Activated T-cell treated with anti-CD3 and anti-CD28 coated beads for 48 hours (primary cell): ENCODE measurements at places on chromosomes 11 and 22.

- DNase-seq = no peak
Measured at GRCh38 chr22:25564979-25565677, 653 bp downstream of the GRK3 start.

DNA sequence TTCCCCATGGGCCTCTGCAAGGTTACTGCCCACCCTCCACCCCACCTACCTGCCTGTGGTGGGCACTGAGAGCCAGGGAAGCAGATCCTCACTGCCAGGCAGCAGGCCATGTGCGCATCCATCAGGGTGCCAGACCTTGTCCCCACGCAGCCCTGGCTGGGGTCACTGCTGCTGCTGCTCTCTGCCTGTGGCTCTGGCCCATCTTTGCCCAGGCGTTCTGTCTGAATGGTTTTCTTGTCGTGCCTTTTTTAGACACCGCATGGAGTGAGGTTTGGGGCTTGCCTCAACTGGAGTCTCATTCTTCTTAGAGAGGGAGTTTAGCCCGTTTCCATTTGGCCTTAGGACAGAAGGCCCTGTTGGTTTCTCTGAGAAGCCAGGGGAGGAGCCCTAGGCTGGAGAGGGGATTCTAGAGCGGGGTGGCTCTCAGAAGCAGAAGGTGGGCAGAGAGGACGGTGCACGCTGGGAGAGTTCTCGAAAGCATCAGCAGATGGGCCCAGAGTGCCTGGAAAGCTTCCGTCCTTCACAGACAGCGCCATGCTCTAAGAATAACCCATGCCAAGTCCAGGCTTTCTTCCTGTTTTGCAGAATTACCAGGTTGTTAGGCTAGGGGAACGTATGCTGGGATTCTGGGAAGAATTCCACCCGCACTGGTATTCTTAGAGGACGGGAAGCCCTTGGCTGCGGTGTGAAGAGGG lies 8.1 kb downstream of the TANGO2 start:
- DNase-seq = no peak

DNA sequence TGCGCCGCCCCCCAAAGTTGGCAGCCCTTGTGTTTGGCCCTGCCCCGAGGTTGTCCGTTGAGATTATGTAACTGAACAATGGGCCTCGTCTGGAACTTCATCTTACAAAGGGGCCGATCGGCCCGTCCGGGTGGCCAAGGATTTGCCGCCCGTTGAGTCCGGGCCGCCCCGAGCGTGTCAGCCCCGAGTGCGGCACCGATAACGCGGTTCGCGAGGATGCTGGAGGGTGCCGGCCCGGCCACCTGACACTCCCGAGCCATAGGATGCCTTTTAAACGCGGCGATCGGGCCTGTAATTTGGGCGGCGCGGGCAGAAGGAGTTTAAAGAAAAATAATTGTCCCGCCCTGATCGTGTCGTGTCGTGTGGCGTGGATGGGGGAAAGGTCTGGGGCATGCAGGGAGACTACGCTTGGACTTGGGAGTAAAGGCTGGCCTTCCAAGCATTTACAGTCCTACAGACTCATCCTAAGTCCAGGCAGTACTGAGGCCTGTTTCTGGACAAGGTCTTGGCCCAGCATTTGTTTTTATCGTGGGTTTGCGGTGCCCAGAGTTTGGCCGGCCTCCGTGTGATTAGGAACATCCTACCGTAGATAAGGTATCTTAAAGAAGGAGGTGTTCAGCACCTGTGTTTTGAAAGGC lies 1.3 kb downstream of the WEE1 start:
- peak; percentile 16 for DNase-seq

DNA sequence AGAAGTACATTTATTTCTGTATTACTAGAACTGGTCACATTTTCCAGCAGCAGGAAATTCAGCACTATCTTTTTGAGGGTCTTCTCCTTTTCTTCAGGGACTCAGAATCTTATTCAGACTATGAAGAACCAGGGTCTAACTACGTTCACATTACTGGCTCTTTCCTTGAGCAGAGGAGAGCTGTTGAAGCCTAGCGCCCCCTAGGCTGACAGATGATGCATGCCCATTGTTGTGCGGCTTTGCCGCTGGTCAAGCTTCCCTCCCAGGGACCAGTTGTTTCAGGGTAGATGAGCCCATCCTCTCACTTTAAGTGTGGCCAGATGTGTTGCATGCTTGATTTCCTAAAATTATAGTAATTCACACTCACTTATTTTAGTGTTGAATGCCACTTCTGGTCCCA lies 168.2 kb upstream of the PDGFD start:
- DNase-seq = no peak

DNA sequence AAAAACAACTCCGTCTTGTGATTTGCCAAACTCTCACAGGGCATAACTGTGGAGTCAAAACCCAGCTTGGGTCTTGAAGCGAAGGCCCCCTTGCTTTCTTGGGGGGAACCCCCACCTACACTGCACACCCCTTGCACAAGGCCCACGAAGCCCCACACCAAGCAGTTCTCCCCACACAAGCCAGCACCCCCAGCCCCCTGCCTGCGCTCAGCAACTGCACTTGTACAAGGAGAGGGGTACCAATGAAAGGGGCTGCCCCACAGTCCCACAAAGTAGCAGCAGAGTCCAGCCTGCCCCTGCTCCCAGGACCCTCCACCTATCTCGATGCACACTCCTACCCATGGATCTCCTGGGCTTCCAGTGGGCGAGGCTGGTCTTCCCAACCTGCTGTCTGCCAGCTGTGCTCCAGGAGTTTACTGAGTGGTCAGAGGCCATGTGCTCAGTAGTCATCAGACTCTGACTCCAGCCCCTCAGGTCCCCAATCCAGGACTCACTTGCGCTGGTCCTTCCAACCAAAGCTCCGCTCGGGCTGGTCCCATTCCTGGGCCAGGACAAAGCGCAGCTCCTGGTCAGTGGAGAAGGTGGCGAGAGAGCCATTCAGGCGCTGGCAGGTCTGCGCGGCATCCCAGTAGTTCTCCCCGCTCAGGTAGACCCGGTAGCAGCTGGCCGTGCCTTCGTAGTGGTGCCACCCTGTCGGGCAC lies 57.7 kb downstream of the DGCR2 start:
- DNase-seq = no peak

DNA sequence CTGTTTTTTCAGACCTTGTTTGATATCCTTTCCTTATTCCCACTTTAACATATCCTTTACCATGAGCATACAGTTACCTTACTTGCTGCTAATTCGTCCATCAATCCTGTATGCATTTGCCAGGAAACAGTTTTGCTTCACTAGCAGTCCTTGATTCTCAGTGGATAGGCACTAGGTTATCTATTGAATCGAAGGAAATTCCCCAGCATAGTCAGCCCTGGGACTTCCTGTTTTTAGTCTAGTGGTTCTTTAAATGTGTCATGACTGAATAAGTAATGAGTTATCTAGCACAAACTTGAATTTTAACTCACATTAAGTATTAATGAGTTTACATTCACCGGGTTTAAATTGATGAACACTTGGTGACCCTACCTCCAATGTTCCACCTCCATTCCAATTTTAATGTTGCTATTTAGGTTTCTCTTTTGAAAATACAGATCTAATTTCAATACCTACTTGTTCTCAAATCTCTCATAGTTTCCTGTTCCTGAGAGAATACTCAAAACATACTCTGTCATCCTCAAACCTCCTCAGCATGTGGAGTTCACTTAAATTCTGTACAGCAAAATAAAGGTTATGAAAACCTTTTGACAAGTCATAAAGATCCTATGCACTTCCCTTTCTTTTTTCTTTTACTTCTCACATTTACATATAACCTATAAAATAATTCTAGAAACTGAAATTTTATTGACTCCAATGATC lies 1375.1 kb upstream of the TENM4 start:
- no peak for DNase-seq

GRCh38 chr22:24421428-24421931 lies 5.9 kb upstream of the ADORA2A start:
- DNase-seq = no peak

DNA sequence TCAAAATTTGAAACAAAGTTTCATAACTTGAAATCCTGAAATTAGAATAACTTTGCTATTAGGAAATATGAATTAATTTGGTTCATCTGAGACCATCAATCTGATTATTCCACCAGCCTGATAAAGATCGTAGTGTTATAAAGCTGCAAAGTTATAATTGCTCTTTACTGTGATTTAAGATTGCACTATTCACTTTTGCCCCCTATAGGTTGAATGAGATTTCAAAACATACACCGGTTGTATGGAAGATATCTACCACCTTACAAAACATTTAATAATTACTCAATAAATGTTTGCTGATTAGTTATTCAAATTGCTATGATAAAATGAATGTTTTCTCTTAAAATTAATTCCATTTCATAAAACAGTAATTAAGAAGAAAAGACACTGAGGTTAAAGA lies 26.1 kb downstream of the APIP start:
- no peak for DNase-seq

GRCh38 chr22:24805790-24806662 lies at the start of gene SGSM1:
SGSM1 (plus strand) TSS chr22:24806211; CDS start chr22:24806326, 115 bp downstream.
- DNase-seq = peak; percentile 83

- no peak for DNase-seq
Measured at GRCh38 chr11:19982774-19983495, 177.3 kb downstream of the DBX1 start.

- DNase-seq = no peak
Measured at GRCh38 chr11:105274631-105275030, 135.1 kb upstream of the CARD18 start.

DNA sequence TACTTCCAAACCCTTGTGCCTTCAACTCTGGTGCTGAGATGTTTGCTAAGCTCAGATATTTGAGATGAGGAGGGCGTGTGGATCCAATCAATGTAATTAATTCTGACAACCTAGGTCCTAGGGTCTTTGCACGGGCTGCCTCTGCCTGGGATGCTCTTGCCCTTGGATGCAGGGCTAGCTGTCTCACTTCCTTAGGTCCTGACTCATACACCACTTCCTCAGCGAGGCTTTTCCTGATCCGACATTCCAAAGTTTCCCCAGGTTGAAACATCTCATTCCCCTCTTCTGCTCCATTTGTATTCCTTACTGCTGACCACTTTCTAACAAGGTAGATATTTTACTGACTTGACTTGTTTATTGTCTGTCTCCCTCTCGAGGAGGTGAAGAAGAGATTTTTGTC lies 43.0 kb upstream of the NTM start:
- no peak for DNase-seq

- DNase-seq = no peak
Measured at GRCh38 chr11:81080476-81080875, 1639.6 kb upstream of the TENM4 start.

DNA sequence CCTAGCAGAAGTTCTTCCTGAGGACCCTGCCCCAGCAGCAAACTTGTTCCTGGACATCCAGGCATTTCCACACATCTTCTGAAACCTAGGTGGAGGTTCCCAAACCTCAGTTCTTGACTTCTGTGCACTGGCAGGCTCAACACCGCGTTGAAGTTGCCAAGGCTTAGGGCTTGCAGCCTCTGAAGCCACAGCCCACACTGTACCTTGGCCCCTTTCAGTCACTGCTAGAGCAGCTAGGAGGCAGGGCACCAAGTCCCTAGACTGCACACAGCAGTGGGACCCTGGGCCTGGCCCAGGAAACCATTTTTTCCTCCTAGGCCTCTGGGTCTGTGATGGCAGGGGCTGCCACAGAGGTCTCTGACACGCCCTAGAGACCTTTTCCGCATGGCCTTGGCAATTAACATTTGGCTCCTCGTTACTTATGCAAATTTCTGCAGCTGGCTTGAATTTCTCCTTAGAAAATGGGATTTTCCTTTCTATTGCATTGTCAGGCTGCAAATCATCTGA lies 159.0 kb downstream of the SBF2 start:
- no peak for DNase-seq

DNA sequence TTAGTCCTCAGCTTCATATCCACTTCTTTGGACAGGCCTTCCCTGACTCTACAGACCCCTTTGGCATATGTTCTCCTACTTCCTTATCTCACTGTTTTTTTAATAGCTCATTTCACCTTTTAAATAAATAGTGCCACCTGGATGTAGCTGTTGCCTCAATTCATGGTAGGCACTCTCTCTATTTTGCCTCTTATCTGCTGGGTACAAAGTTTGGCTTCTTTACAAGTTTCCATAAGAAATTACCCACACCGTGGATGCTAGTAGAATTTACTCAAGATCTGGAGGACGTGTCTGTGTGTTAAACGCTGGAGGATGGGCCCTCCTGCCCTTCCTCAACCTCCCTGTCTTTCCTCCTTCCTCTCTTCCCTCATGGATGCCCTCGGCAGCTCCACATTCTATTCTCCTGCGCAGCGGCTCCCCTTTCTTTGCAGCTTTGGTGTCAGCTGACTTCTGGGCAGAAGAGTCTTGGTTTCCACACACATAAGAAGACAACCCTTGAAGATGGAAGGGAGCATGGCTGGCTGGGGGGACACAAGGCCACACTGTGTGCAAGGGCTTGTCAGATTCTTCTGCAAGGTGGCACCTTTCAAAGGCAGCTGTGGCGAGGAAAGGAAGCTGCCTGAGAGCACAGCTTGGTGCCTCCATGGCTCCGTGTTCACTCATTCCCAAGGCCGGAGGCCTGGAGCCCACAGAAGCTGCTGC lies 212.6 kb downstream of the SNX19 start:
- no peak for DNase-seq

- no peak for DNase-seq
Measured at GRCh38 chr11:31799435-31800397, 11.4 kb downstream of the PAX6 start.

DNA sequence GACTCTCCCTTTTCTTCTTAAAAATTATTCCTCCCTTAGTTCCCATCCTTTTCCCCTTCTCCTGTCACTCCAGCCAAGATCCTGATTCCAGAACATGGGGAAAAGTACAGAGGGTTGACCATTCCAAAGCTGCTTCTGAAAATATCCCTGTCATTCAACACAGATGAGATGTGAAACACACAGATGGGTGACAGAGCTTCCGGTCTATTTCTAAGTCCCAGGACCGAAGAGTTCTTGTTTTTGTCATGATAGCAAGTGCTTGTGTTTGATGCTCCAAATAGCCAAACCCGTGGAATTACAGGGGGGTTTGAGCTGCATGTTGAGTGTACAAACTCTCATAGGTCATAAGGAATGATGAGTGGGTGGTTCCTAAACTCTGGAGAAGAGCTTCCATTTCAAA lies 57.9 kb downstream of the PARVA start:
- no peak for DNase-seq

DNA sequence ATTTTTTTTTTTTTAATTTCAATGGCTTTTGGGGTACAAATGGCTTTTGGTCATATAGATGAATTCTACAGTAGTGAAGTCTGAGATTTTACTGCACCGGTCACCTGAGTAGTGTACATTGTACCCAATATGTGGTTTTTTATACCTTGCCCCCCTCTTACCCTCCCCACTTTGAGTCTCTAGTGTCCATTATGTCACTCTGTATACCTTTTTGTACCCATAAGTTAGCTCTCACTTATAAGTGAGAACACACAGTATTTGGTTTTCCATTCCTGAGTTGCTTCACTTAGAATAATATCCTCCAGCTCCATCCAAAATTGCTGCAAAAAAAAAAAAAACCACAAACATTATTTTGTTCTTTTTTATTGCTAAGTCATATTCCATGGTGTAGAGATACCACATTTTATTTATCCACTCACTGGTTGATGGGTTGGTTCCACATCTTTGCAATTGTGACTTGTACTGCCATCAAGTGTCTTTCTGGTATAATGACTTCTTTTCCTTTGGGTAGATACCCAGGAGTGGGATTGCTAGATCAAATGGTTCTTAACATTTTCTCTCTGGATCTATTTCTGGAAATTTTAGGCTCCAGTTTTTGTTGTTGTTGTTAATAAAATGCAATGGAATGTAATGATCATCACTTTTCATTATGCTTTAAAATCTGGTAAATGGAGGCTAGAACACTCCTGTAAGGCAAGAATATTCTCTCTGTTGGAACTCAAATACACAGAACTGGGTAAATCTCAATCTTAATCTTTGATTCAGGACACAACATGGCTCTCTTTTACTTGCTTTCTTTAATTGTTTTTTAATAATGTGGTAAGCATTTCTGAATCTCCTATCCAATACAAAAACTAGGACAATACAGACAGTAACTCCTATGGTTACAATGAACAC lies 10.3 kb downstream of the NEAT1 start:
- no peak for DNase-seq

- no peak for DNase-seq
Measured at GRCh38 chr11:109677876-109678275, 255.9 kb downstream of the C11orf87 start.
